ENCODE measurements at places on chromosomes 1 and 21.
A peak's percentile ranks its signal among the peaks of the same experiment; 100 is the strongest.

- no peak for DNase-seq
Measured at GRCh38 chr1:53063744-53064515, 1.9 kb downstream of the PODN start.

DNA sequence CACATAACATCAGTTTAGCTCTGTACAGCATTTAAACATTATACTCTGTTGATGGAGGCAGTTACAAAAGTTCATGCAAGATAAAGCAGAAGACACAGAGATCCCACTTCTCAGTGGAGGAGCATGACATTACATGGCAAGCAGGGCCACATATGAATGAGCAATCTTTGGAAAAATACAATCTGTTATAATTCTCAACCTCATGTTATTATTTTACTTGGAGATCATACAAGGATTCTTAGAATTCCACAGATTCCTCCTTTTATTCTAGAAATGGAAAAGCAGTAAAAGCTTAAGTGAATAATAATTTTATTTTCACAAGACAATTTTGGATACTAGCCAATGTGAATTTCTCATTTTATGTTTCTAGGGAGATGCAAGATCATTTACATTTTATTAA lies 66.6 kb downstream of the IFI44 start:
- peak; percentile 11 for DNase-seq

DNA sequence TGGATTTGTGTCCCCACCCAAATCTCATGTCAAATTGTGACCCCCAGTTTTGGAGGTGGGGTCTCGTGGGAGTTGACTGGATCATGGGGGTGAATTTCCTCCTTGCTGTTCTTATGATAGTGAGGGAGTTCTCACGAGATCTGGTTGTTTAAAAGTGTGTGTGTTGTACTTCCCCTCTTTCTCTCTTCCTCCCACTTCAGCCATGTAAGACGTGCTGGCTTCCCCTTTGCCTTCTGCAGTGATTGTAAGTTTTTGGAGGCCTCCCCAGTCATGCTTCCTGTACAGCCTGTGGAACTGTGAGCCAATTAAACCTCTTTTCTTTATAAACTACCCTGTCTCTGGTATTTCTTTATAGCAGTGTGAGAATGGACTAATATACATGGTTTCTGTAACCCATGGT lies 64.6 kb downstream of the RHOU start:
- no peak for DNase-seq

DNA sequence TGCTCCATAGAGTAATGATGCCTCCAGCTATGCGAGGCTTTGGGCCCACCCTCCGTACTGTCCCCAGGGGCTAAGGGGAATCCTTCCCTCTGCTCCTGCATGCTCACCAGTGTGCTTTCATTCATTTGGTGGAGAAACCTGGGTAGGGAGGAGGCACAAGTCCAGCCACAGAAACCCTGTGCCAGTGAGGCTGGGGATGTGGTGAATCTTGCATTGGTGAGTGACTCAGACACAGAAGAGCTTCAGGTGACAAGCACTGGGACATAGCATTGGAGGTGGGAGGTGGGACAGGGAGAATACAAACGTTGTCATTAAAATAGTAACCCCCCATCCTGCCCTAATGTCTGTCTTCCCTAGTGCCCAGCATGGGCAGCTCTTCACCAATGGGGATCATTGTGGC lies 5.2 kb downstream of the FCGR2A start:
- no peak for DNase-seq

- DNase-seq: peak; percentile 58
Measured at GRCh38 chr1:36008546-36009197, 75.2 kb upstream of the TEKT2 start.

GRCh38 chr1:168297019-168297730 lies 16.5 kb downstream of the TBX19 start:
- no peak for DNase-seq

DNA sequence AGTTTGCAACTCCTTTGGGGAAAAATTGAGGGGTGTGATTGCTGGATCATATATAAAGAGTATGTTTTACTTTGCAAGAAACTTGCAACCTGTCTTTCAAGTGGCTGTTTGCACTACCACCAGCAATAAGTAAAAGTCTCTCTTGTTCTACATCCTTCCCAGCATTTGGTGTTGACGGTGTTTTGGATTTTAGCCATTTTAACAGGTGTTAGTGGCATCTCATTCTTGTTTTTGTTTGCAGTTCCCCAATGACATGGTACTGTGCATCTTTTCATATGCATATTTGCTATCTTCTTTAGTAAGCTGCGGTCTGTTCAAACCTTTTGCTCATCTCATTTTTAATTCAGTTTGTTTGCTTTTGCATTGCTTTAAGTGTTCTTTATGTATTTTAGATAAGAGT lies 535.5 kb downstream of the LRRIQ3 start:
- DNase-seq: no peak

DNA sequence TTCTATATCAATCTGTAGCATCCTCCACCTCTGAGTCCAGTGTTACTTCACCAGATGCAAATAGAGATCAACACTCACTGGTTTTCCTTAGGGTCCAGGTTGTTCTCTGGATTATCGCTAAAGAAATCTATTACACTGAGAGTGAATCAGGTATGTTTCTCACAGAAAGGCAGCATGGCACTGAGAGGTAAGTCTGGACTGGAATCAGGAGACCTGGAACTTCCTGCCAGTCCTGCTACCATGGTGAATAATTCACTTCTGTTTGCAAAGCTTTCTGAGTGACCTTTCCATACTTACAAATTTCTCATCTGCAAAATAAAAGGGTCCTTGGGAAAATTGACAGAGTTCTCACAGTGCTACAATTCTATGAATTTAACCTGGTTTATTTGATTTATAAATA lies 1583.3 kb downstream of the MRPL39 start:
- no peak for DNase-seq

GRCh38 chr21:15978215-15978738 lies 248.5 kb downstream of the USP25 start:
- no peak for DNase-seq

- no peak for DNase-seq
Measured at GRCh38 chr1:183830389-183830788, 25.5 kb downstream of the RGL1 start.

DNA sequence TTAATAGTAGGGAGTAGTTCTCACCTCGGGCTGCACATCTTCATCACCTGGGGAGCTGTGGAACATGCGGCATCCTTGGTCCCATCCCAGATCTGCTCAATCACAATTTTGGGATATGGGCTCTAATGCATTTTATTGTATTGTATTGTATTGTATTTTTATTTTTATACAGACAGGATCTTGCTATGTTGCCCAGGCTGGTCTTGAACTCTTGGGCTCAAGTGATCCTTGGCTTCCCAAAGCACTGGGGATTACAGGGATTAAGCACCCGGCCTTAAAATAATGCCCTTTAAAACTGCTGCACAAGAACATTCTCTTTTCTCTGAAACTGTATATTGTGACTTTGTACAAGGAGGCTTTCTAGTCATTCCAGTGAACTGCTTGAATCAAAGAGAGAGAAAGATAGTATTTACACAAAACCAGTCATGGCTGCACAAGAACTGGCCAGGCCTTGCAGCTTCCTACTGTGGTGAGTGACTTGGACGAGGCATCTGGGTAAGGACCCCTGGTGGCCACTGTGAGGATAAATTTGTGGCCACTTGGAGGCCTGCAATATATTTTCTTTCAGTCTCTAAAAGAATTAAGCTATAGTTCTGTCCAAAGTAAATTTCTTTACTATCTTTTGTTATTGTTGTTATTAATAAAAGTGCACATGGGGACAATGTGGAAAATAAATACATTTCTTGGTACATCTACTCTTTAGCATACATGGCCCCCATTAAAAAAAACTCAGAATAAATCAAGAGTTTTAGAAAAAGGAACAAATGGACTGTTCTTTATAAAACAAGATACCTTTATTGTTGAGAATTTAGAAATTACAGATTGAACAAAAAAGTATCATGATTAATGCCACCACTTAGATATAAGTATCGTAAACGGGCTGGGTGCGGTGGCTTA lies 48.0 kb downstream of the TBCE start:
- peak; percentile 64 for DNase-seq

DNA sequence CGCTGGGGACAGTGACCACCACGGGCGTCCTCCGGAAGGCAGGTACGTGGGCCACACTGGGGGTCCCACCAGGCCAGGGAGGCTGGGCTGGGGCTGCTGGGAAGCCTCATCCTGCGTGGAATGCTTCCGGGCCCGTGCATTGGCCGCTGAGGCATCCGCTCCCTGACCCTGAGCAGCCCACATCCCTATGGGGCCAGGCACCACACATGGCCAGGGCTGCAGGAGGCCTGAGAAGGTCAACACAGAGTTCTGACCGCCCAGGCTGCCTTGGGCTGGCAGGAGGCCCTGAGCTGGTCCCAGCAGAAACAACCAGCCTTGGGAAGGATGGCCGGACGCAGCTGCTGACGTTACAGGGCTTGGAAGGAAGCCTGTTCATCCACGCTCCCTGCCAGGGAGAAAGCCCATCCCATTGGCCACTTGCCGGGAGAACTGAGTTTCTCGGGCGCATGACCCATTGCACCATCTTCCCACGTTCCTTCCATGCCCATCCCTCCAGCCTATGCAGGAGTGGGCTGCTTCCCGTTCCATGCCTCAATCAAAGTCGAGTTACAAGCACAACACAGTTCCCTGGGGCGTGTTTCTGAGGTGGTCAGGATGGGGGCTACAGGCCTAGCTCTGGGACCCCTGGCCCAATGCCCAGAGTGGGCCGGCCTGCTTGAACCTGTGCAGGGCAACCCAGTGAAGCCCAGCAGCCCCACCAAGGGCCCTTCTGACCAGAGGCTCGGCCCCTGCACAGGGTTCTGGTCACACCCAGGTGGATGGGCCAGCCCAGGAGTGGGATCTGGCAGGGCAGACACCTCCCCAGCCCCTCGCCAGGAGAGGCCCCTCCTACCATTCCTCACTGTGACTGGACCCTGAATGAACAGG lies 31.7 kb downstream of the TRIM11 start:
- no peak for DNase-seq

DNA sequence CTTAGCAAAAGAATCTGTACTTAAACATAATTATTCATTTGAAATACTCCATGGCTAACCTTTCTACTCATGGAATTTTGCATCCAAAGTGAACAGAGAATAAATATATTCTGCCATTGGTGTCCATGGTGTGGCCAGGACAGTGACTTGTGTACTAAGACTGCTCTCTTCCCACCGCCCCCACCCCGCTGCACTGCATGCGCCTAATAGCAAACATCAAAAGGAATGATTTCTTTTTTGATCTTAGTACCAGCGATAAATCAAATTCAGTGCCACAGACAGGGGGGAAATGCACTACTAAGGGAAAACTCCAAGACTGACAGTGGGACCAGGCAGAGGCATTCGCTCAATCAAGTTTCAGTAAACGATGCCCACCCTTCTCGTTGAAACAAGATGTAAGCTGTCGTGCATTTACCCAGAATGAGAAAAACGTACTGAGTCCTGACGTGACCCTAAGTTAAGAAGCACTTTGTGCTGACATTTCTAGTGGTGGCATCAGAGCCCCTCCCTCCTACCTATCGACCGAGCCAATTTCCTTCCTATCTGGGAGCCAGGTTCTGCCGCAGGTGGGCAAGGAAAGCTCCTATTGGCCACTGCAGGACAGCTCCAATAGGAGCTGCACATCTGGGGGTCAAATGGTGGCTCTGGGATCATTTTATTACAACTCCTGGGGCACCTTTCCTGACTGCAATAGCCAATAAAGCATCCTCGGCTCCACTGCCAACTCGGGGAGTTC lies 12.5 kb downstream of the ESRRG start:
- no peak for DNase-seq

GRCh38 chr1:232904566-232904965 lies 45.8 kb upstream of the NTPCR start:
- peak; percentile 45 for DNase-seq

- no peak for DNase-seq
Measured at GRCh38 chr1:24925082-24925779, 4.8 kb downstream of the RUNX3 start.

DNA sequence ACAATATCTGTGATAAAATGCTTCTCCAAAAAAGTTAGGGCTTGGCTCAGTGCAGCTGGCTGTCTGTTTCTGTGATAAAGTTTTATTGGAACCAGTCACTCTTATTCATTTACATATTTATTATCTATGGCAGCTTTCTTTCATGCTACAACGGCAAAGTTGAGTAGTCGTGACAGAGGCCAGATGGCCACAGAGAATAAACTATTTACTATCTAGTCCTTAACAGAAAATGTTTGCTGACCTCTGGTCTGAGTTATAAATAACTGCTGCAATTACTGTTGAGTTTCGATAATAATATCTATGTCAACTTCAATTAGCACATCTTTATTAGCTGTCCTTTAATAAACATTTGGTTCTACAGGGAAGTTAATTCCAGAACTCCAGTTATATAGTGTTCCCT lies 180.2 kb upstream of the RUNX1 start:
- DNase-seq: no peak

GRCh38 chr1:41274752-41275545 lies 32.8 kb upstream of the SCMH1 start:
- no peak for DNase-seq

- DNase-seq: peak; percentile 91
Measured at GRCh38 chr1:176517484-176517883, 54.5 kb downstream of the PAPPA2 start.

DNA sequence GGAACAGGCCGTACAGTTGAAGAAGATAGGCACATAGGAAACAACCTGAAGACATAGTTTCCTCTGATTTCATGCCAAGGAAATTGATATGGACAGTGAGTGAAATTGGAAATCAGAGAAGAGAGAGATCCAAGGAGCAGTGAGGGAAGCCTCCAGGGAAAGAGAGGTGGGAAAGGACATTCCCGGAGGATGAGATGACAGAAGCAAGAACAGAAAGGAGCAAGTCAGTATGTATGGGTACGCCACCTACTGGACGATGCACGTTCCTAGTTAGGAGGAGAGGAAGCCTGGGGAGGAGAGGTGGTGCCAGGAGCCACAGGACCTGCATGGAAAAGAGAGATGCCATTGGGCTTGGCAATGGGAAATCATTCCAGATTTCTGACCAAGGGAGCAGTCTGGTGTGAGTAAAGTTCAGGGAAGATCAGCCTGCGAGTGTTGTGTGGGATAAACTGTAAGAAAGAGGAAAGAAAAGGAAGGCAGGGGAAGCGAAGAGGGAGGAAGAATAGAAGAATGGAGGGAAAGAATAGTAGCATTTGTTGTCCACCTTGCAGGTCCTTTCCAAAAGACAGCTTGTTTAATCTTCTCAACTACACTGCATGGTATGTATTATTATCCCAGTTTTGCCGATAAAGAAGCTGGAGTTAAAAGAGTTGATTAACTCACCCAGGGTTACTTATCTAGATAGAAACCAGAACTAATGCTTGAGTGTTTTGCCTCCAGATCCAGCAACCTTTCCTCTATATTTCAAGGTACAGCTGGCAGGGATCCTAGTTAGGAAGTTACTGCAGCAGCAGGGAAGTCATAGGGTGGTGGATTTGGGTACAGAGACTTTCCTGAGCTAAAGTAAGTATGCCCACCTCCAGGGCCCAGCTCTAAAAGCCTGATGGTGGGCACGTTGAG lies 27.4 kb downstream of the C1orf116 start:
- peak; percentile 71 for DNase-seq

- DNase-seq: no peak
Measured at GRCh38 chr1:160781914-160782689, 13.9 kb upstream of the LY9 start.

GRCh38 chr1:154951901-154952657 lies 3.8 kb downstream of the PBXIP1 start:
- DNase-seq: no peak
